ENCODE measurements at places on chromosomes 1 and 21.
A peak's percentile ranks its signal among the peaks of the same experiment; 100 is the strongest.

DNA sequence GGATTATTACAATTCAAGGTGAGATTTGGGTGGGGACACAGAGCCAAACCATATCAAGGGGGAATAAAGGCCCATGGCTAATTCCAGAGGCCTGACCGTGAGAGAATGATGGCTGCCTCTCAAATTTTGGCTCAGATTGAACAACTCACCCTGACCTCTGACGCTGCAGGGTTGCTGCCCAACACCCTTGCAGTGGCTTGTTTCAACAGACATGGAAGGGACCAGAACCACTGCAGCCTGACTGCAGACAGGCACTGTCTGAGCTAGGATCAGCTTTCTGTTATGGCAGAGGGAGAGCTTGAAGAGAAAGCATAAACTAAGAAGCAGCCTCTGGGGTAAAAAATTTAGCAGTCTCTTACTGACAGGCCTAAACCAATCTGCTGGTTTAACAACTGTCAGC is 90.2 kb upstream of the GADD45A start:
- no peak for DNase-seq

- no peak for DNase-seq
Observed at GRCh38 chr1:212020975-212021374, 14.4 kb downstream of the INTS7 start.

- peak; percentile 61 for DNase-seq
Observed at GRCh38 chr1:156504438-156504813, 3.9 kb upstream of the MEF2D start.

- no peak for DNase-seq
Observed at GRCh38 chr1:147547065-147547464, 5.8 kb downstream of the BCL9 start.

DNA sequence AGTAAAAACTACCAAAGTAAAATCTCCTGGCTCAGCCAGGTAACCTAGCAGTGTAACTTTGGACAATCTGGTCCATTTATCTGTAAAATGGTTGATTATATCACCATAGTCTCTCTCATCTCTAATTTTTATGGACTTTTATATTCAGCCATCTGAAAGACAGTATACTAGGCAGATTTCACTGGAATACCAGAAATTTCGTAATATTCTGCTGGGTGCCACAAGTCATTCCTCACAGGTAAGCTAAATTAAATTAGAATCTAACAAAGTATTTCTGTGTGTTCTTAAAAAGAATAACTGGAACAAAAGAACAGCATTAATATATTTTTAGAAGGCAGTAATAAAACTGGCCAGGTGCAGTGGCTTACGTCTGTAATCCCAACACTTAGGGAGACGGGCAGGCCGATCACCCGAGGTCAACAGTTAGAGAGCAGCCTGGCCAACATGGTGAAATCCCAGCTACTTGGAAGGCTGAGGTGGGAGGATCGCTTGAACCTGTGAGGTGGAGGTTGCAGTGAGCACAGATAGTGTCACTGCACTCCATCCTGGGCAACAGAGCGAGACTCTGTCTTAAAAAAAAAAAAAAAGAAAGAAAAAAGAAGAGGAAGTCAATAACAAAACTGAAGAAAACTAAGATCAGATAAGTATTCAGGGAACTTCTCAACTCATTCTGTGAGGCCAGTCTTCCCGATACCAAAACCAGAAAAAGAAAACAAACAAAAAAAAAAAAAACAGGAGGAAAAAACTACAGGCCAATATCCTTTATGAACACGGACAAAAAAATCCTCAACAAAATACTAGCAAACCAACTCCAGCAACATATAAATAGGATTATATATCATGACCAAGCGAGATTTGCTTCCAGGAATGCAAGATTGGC is 35.9 kb downstream of the PIK3R3 start:
- no peak for DNase-seq

DNA sequence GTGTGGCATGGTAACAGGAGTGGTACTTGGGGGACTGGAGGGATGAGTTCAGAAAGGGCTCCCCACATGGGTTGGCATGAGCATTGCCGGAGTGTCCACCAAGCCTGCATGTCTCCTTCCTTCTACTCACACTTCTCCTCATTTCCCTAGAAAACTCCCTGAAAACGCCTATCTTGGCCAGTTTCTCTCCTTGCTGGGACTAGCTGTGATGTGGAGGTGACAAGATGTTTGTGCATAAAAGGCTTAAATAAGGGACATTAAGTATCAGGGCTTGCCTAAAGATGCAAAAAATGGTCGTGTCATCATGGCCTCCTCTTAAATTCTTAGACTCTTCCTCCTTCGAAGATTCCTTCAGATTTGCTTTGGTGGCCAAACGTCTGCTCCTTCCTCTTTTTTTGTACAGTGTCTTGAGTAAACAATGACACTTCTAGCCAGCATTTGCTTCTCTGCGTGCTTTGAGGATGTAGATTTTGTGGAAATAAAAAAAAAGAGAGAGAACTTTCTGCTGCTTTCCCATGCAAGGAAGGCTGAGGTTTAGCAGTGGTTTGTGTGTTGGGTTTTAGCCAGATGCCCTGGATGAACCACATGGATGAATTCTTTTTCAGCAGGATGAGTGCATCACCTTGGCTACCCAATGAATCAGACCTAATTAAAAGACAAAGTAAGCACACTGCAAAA is 239.1 kb upstream of the IRF2BP2 start:
- peak; percentile 74 for DNase-seq

- no peak for DNase-seq
Observed at GRCh38 chr1:156836041-156836654, 19.5 kb upstream of the SH2D2A start.

DNA sequence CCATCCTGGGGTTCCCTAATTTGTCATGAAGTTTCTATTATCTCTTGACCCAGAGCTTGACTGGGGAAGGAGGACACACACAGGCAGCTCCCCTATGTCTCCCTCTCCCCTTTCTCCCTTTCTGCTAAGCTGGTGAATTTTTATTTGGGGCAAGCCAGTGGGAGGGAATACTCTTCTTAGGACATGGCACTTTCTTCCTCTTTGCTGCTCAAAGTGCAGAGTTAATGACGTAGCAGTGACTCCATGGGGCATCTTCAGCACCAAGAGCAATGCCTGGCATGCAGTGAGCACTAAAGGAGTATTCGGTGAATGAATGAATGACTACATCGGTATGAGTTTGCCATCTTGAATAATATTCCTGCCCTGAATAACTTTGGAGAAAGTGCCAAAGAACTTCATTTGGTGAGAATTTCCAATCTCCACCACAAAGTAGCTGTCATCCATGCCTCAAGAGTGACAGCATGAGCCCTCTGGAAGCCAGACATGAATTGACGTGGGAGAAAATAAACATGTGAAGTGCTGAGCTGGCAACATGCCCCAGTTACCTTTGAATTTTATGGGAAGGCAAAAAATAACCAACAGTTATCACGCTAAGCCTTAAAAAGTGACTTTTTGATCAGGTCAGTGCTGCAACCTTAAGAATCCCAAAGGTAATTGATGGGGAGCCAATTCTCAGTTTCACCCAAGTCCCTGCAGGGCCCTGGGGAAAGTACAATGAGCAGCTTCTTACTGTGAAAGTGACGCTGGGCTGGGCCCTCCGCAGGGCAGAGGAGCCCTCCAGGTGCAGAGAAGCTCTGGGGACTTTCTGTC is 22.1 kb upstream of the ATF3 start:
- no peak for DNase-seq

GRCh38 chr1:234909307-234909810 is 219.3 kb downstream of the TOMM20 start:
- no peak for DNase-seq

DNA sequence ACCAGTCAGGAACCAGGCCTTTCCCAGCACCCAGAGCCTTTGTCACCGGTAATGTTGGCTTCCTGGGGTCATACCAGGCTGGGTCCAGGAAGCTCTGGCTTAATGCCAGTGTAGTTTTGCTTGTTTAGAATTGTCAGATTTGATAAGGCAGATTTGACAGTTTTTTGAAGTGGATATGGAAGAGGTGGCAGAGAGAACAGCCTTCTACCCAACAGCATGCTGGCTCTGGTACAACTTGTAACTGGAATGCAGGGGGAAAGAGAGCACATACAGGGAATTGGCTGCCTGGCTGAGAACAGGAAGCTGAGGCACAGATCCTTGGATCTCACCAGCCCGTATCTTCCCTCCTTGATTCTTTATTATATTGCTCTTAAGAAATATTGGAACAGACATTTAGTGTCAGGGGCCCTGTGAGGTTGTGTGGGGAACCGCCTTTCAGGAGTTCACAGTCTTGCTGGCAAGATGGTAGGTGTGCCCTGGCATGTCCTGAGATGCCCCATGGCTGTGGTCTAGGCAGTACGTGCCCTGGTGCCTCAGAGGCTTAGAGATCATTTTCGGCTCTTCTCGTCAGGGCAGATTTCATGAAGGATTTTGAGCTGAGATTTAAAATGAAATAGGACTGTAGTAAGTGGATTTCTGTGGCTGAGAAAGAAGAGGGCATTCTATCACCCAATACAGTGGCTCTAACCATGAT is 227.0 kb downstream of the PBX1 start:
- no peak for DNase-seq

GRCh38 chr1:25208561-25209222 is 23.6 kb downstream of the SYF2 start:
- DNase-seq: no peak

DNA sequence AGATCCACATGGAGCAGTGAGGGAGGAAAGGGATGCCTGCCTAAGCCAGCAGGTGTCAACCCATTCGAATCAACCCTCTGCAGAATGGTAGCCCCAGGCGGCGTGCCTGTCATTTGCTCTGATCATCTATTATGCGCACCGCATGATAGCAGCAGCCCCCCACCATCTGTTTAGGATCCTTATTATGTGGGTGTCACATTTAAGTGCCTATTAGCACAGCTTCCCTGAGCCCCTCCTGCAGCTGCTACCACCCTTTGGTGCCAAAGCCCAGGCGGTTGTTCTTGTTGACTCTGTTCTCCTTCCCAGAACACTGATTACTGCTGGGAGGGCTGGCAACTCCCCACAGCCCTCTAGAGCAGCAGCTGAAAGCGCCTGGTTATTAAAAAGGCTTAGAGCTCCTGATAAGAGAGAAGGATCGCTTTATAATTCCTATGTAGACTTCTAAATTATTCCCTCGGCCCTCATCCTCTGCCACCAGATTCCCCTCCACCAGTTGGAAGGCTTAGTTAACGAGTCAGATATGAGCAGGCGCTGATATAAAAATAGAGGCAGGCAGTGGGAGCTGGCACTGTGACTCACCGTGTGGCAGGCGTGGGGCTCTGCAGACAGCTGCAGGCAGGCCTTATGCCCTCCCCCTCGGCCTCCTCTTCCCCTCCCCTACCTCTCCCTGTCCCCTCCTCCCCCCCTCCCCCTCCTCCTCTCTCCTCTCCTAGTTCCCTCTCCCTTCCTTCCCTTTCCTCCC is 23.0 kb downstream of the ACTA1 start:
- DNase-seq: no peak

DNA sequence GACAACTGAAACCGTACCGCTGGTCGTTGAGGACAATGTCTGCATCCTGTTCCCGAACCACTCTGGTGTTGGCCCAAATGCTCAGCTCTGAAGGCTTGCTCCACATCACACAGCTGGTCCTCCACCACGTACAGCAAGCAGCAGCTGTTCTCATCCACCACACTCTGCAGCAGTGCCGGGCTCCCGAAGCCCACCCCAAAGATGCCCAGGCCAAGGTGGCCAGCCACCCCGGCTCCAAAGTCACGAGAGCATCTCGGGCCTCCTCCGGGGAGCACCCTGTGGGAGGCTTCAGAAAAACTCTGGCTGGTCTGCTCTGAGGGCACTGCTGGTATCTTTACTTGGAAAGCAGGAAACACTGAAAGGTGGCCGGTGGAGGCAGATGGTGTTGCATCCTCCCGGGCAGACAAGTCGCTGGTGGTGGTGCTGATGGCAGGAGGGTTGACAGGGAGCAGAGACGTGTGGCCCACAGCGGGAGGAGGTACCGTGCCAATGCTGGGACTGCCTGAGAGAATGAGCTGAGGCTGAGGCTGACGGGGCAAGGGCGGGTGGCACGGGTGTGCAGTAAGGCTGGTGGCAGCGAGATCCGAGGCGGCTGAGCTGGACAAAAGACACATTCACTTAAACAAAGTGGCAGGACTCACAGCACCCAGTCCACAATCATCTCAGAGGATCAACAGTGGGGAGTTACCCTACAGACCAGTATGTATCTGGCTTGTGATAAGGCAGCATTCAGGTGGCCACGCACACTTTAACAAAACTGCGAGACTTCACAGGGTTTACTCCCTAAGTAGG is 6.5 kb upstream of the CCDC27 start:
- no peak for DNase-seq

DNA sequence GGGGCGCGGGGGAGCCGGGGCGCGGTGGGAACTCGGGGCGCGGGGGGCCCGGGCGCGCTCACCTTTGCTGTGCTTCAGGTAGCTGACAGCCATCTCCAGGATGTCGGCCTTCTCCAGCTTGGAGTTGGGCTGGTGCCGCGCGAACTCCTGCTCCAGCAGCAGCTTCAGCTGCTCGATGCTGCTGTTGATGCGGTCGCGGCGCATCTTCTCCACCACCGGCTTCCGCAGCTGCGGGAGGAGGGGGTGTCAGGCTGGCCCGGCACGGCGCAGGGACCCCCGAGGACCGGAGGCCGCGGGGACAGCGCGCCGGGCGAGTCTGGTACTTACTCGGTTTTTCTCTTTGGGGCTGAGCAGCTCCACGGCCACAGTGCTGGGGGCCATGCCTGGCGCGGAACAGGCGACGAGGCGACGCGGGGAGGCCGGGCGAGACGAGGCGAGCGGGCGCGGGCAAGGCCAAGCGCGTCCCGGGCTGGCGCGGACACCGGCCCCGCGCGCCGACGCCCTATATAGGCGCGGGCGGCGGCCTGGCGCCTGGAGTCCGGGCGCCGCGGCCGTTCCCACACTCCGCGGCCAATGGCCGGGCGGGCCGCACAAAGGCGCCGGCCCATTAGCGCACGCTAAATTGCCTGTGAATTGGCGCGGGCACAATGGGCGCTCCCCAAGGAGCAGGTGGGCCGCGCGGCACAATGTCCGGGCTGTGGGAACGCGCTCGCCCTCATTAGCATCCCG is at the start of gene HES5:
TSS of gene HES5 (minus strand) at position 480 of the 729 bp plus-strand sequence. CDS start at position 381, 99 bp downstream.
- no peak for DNase-seq

GRCh38 chr1:66270119-66270812 is 263.7 kb upstream of the SGIP1 start:
- DNase-seq: no peak

DNA sequence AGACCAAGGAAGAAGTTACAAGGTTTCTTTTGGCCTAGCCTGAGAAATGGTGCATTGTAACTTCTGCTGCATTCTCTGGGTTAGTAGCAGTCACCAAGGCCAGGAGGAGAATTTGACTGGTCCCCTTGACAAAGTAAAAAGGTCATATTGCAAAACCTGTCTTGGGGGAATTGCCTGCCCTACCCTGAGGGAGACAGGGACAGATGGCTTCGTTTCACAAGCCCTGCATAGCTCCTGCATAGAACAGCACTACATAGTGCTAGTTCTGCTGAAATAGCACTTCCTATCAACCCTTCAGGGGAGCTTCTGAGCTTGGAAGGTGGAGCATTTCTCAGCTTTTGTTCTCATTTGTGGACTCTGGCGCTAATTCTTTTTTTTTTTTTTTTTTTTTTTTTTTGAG is 20.4 kb upstream of the AK2 start:
- DNase-seq: no peak

GRCh38 chr1:108817016-108817415 is 39.9 kb downstream of the AKNAD1 start:
- no peak for DNase-seq

DNA sequence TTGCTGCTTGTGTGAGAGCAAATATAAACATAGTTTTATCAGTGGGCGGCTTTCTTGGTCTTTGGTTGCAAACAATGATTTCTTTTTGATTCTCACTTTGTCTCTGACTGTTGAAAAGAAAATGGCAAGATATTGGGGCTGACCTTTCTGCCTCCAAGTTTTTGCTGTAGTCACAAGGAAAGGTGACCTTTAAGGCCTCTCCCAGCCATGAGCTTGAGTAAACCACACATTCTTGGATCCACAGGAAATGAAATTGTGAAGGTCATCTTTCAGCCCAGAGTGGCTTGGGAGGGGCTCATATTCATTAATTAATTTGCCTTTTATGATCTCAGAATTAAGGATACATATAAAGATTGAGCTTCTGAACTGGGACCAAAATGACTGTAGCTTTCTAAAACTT is 241.6 kb downstream of the BACH1 start:
- DNase-seq: no peak

Measured in hematopoietic multipotent progenitor cell (in vitro differentiated cells).